ENCODE measurements at places on chromosomes 2 and 18. TPM values are rescaled to one million over a fixed set of nuclear protein-coding genes. Genes with fewer than 3 reads are reported as not detected.

Gene CHRNA1
- total RNA-seq: not detected

Gene KLHL41
- 1.7 TPM for total RNA-seq

Gene GKN2
- total RNA-seq: 0.25 TPM

Gene NMUR1
- total RNA-seq: under 0.01 TPM

Gene AKAIN1
- 2.5 TPM for total RNA-seq

Gene EML4
- total RNA-seq: 28.0 TPM

Gene KIAA2012
- 0.98 TPM for total RNA-seq

Gene GALNT5
- under 0.01 TPM for total RNA-seq

Gene AMER3
- 26.8 TPM for total RNA-seq

Gene SLC14A1
- 1.7 TPM for total RNA-seq

Gene PLCD4
- 0.25 TPM for total RNA-seq

Gene ANKRD30BL
- 8.9 TPM for total RNA-seq

Gene C2orf15
- 2.5 TPM for total RNA-seq

Gene CRYGC
- not detected for total RNA-seq

Gene MTHFD2
- 12.3 TPM for total RNA-seq

Gene TWIST2
- 0.25 TPM for total RNA-seq

Gene UGT1A3
- total RNA-seq: not detected

Gene CMPK2
- total RNA-seq: 7.9 TPM

Gene SERPINB10
- not detected for total RNA-seq

Gene WNT6
- not detected for total RNA-seq

Gene GPR39
- 1.7 TPM for total RNA-seq

Gene FBXO15
- total RNA-seq: 2.2 TPM

Gene UGT1A8
- total RNA-seq: not detected

Gene CCBE1
- total RNA-seq: 39.1 TPM

Gene TRABD2A
- total RNA-seq: under 0.01 TPM

Gene UGT1A4
- not detected for total RNA-seq

Gene IL36G
- total RNA-seq: not detected

Gene TANC1
- 5.9 TPM for total RNA-seq

Gene MROH2A
- total RNA-seq: not detected

Gene REEP1
- total RNA-seq: 125 TPM

Gene IWS1
- 28.3 TPM for total RNA-seq

Gene NEU2
- total RNA-seq: not detected

Gene SCYGR1
- total RNA-seq: not detected

Gene ANKAR
- total RNA-seq: 29.5 TPM

Gene CFAP53
- total RNA-seq: 0.74 TPM

Gene RIT2
- 16.0 TPM for total RNA-seq

Gene ACOXL
- total RNA-seq: not detected

Gene GTF3C2
- total RNA-seq: 40.8 TPM

Data from temporal lobe (tissue), 4 donors.